Stimulated activated CD8-positive, alpha-beta memory T cell treated with anti-CD3 and anti-CD28 coated beads, Interleukin-15, amount 100 ng/mL, for 24 hours (primary cell): ENCODE measurements at places on chromosomes 2 and 18.

DNA sequence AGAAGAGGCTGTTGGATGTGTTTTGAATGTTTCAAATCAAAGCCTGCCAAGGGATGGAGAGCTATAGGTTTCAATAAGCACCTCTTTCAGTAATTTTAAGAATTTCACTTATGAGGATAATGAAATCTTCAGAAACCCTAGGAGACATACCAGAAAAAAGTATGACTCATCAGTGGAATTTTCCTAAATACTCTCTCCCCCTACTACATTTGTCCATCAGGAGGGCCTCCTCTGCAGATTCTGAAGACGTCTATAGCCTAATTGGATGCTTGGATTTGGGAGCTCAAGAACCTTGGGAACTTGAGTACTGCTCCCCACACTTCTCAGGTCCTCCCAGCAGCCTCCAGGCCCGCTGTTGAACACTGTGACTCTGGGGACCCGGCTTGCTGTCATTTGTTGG is 374.3 kb downstream of the SLC4A3 start:
- no peak for DNase-seq

- no peak for DNase-seq
These were observed 73.8 kb downstream of the TRABD2A start for GRCh38 chr2:84807063-84807485.

DNA sequence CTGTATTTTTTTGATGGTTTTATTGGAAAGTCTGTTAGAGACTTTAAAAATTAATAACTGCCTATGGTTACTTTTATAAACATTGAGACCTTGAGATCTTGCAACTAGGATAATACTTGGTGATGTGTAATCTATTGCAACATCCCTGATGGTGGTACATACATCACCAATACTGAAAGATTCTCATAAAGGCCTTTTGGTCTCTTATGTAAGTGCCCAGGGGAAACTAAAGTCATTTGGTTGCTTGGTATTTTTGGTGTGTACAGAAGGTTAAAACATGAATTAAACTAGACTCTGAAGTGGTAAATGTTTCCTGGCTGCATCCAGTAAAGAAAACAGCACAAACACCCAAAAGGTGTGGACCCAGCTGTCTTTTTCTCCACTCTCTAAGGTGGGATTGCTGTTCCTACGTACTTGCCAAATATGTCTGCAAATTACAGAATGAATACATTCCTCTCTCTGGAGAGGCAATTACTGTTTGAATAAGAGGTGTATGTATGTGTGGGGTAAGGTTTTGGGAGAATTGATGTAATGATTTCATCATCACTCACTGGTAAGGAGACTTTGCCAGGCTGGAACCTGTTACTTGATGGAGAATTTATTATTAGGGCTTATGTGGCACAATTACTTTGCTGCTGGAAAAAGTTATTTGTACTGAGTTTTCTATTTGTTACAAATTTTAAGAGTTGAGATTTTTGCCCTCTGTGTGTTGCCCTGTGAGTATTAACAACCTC is 3.6 kb downstream of the B3GNT2 start:
- DNase-seq: no peak

GRCh38 chr2:58508006-58508405 is 266.9 kb upstream of the FANCL start:
- no peak for DNase-seq

DNA sequence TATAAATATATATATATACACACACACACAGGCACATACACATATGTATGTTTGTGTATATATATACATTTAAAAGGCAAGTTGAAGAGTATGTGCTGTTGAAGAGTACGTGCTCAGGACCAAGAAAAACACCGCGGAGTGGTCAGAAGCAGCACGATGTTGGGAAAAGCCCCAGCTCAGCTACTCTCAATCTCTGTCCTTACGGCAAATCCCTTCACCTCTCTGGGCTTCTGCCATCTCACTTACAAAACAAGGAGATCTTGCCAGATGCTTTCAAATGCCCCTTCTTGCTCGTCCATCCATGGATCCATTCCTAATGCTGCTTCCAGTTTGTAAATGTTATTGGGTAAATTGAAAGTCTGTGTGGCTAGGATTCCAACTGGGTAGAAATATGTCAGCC is 333.9 kb downstream of the BCL11A start:
- DNase-seq: no peak

GRCh38 chr2:170714381-170715061 is 616 bp upstream of the SP5 start:
- no peak for DNase-seq

- no peak for DNase-seq
These were observed 75.8 kb upstream of the TCF7L1 start for GRCh38 chr2:85057226-85057962.

DNA sequence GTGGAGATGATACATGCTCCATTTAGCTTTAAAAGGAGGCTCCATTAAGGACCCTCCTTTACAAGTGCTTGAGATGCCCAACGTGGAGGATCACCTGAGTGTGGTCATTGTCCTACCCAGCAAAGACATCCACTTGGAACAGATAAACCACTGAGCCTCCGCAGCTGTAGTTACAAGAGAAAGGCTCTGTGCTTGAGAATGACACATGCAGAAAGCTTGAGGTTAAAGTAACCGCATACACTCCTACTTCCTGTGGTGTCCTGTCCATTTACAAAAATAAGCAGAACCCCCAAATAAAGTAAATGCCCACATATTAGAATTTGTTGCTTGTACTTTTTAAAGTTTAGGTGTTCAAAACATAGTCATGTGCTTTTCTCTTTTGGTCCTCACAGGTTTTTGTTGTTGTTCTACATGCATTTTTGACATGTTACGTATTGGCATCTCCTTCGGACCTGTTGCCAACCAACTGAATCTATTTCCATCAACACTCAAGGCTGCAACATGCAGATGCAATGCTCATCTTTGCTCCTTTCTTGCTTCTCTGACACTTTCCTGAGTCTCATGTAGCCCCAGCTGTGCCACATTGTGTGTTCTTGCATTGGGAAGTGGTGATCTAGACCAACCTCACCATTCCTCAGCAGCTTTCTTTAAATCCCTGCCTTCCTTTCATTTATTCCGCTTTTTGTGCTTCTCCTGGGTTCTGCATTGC is 56.0 kb downstream of the SERPINB7 start:
- DNase-seq: no peak

GRCh38 chr2:226644399-226644865 is 155.2 kb downstream of the IRS1 start:
- DNase-seq: no peak

- DNase-seq: no peak
These were observed 365.3 kb downstream of the NBAS start for GRCh38 chr2:15195813-15196212.

DNA sequence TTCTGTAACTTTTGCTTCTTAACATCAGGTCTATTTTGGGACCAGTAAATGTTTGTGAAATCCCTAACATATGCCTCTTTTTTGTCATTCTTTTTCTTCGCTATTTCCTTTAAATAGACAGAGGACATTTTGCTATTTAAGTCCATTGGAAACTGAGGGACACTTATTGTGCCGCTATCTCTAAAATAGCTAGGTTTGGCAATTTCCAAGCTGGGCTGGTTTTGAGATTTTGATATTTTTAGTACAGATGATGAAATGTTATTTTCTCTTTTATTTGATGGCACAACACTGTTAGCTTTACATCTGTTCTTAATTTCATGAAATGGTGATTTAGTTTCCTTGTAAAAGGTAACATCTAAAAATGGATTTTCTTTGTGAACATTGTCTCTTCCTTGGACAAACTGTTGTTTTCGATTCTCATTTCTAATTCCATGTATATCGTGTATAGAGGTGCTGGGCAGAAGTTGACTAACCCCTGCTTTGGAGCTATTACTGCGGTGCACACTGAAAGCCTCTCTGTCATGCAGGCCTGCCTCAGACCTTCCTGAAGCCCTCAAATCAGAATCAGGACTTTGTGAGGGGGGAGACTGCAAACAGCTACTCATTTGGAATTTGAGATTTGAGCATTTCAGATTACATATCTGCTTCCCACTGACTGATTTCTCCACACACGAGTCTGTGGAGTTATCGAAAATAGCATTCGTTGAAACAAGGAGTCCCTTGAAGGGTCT is 594 bp downstream of the RAD51AP2 start:
- no peak for DNase-seq

GRCh38 chr18:53819174-53819573 is 405.3 kb downstream of the MBD2 start:
- no peak for DNase-seq

- DNase-seq: no peak
These were observed 855.7 kb downstream of the TRIB2 start for GRCh38 chr2:13572466-13572865.

- no peak for DNase-seq
These were observed 328.7 kb upstream of the FAM98A start for GRCh38 chr2:33927756-33928155.

DNA sequence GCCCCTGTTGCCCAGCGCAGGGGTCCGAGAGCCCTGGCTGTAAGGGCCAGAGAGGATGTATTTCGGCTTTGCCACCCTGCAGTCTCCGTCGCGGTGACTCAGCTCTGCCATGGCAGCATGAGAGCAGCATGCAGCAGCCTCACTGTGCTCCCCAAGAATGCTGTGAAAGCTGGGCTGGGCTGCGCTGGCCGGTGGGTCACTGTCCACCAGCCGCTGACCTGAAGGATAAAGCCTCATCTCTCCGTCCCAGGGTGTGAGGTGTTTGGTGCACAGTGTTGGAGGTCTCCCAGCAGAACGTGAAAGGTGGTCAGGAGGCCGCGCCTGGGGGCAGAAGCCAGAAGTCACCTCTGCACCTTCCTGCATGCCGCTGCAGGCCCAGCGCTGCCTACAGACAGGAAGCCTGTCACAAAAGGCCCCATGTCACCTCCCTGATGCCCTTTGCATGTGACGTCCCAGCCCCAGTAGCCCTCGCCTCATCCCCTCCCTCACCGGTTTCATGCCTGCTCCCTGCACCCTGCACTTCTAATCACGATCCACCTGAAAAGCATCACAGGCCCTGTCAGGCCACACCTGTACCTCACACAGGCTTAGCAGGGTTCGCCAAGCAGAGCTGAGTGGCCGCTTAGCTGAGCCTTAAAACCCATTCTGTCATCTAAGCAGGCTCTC is 342.1 kb downstream of the EIPR1 start:
- no peak for DNase-seq

GRCh38 chr2:16070648-16070971 is 130.3 kb downstream of the MYCN start:
- no peak for DNase-seq

DNA sequence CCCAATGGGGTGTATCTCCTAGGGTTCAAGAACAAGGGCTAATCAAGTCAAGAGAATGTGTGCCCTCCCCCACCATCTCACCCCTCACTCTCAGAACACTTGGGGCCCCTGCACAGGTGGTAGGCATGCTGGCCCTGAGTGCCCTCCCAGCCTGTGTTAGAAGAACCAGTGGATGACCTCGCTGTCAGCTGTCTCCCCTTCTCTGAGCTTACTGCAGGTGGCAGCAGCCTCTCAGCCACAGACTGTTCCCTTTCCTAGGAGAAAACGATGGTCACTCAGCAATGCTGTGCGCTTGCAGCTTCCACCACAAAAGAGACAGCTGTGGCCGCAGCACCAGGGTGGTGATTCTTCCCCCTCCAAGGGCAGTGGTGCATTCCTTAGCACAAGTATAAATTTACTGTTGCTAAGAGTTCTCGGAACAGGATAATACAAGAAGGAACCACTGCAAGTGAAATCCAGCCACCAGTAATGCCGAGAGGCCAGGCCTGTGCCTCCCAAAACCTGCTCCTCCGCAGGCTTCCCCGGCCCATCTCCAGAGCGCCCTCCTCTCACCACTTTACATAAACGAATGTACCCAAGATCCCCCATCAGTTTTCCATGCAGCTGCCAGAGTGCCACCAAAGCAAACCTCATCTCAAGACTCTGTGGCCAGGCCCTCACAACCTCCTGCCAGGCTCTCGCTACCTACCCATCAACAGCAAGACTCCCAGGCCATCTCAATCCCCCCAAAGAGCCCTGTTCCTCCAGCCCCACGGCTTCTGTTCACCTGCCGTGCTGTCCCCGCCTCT is 935 bp upstream of the RAMP1 start:
- DNase-seq: no peak

DNA sequence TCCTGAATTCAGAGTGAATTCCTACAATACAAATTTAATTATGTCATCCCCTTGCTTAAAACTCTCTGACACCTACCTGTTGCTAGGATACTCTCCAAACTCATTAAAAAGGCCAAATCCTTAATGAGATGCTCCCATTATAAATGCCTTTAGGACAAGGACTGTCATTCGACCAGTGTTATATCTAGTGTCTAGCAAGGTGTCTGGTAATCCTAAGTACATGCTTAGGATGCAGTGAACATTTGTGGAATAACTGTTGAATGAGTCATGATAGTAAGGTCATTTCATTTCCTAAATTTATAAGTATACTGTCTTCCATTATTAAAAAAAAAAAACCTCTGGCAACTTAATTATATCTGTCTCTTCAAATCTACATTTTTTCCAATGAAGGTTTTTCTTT is 588.9 kb upstream of the NRXN1 start:
- no peak for DNase-seq

DNA sequence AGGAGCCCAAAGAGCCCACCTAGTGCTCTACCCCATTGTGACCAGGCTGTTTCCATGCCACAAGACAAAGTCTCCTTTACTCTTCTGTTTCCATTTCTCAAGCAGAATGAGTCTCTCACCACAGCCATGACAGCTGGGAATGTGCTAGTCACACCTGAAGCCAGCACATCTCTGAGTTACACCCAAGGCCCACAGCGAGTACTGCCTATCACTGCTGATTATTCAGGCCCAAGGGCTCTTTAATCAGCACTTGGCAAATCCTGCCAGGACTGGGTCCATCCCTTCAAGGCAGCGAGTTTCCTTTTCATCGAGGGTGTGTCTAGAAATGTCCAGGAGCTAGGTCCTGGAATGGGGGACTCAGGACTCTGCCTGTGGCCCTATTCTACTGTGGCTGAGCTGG is 14.6 kb upstream of the PPP1R1C start:
- no peak for DNase-seq

DNA sequence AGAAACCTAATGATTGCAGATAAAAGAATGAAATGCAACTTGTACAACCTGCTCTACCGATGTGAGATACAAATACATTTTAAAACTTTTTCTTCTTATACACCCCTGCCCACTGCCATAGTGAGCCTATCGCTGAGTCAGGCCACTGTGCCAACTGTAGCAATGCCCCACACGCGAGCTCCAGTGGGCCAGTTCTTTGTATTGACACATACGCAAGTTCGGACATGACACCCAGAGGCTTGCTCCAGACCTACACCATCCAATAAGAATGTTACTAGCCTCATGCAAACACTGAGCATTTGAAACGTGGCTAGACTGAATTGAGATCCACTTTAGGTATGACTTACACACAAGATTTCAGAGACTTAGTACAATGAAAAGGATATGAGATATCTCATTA is 340.1 kb downstream of the ARHGAP15 start:
- no peak for DNase-seq

DNA sequence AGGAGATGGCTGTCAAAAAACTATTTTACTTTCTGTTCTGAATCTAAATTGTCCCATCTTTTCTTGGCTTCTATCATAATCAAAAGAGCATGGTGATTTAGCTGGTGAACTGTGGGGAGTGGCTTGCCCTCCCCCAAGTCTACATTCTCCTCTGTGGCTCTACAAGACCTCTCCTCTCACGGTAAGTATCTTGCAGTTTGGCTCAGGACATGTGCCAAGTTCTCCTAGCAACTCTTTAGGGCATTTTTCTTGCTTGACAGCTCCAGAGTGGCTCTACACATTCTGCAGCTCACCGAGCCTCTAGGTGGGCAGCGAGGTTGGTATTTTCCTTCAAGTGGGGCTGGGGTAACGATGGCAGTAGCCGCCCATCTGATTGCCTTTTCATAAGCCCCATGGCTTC is 29.1 kb downstream of the SLC4A5 start:
- DNase-seq: no peak
